ENCODE measurements at places on chromosomes 6 and 20.

DNA sequence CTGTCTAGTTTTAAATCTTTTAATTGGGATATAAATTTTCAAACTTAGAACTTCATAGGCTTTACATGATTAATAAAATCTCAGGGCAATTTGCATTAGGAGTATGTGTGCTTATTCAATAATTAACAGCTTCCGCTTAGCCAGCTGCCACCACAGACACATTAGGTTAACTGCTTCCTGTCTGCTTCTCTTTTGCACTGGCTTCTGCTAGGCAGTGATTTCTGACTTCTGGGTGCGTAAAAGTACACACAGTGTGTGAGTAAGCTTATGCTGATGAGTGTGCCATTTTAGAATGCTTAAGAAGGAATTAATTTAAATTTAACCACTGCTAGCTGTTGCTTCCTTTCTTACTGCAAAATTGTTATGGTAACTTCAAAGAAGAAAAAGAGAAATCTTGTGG, 73.9 kb downstream of the F13A1 start:
- no peak for DNase-seq

- DNase-seq, result no peak
Measured at GRCh38 chr6:165439928-165440554, 130.6 kb upstream of the C6orf118 start.

GRCh38 chr20:58650181-58650775, 805 bp upstream of the STX16 start:
- peak; percentile 24 for DNase-seq

GRCh38 chr6:87897013-87897412, 150.6 kb upstream of the SPACA1 start:
- DNase-seq, result no peak

GRCh38 chr6:108751282-108751681, 96.9 kb upstream of the ARMC2 start:
- DNase-seq, result no peak

DNA sequence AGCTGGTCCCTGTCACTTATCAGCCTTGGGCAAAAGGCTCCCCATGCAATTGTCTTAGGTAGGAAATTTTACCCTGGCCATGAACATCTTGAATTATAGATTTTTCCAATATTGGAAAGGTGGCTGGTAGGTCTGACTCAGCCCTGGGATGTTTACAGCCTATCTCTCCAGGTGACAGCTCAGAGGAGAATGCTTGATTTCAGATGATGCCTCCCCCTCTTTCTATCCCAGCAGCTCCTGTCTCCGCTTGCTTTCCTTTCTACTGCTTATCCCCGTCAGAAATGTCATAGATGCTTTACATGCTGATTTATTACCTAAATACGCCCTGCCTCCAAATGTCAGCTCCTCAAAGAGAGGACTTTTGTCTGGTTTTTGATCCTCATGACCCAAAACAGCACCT, 109.6 kb downstream of the NFATC2 start:
- DNase-seq, result no peak

DNA sequence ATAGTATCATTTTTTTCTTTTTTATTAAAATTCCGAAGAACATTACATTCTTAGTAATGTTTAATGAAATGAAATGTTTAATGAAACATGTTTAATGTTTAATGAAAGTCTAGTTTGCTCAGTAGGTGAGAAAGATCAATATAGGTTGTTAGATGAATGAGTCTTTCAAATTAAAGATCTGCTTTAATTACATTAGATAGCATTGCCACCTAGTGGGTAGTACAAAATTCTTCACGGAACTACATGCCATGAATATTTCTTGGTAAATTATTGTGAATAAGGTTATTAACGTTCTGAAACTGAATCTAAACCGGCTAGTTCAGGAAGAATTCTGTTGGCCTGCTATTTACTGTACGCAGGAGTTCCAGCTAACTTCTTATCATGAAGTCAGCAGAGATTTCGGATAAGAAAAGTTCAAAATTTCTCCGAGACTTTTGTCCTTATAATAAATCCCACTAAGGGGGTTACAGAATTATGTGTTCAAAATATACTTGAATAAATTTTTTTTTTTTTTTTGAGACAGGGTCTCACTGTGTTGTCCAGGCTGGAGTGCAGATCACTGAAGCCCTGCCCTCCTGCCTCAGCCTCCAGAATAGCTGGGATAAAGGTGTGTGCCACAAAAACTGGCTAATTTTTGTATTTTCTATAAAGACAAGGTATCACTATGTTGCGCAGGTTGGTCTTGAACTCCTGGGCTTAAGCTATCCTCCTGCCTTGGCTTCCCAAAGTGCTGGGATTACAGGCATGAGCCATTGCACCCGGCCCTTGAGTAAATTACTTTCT, 7.9 kb upstream of the GMNN start:
- DNase-seq, result peak; percentile 46

- no peak for DNase-seq
Measured at GRCh38 chr6:114167583-114168576, 174.9 kb downstream of the HS3ST5 start.

GRCh38 chr6:106417572-106418147, 57.1 kb downstream of the CRYBG1 start:
- no peak for DNase-seq

DNA sequence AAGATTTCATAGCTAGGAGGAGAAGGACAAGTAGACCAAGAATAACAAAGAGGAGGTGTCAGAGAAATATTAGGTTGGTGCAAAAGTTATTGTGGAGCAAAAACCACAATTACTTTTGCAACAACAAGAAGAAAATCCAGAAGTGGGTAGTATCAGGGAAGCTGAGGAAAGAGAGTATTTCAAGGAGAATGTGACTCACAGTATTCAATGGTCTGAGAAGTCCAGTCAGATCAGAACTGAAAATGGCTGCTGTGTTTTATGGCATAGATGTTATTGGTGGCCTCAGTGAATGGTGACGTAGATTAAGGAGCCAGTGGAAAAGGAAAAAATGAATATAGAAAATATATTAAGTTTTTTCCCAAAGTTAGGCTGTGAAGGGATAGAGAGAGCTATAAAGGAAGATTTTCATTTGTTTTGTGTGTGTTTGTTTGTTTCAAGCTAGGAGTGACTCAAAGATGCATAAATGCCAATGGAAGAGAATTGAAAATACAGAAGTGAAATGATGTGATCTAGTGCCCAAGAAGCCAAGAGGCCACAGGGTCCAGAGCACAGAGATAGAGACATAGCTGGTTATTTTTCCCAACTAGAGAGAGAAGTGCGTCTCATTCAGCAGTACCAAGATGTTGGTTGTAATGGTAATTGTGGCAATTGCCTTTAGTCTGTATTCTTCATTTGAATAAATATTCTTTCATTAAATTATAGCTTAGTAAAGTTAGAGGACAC, 112.8 kb downstream of the ADTRP start:
- DNase-seq, result no peak

DNA sequence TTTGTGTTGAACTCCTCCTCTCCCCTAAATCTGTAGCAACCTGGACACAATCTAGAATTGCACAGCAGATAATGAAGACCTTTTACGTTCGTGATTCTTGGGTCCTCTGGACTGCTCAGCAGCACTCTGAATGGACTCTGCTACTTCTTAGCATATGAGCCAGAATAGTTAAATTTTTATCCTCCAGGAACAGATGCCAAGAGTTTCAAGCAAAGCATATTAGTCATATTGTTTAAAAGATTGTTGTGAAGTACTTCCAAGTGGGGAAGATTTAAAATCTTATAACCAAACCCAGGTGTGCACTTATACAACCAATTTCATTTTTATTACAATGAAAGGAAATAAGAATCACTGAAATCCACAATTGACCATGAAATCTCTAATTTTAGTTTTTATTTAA, 118.9 kb upstream of the EXOC2 start:
- DNase-seq, result no peak

DNA sequence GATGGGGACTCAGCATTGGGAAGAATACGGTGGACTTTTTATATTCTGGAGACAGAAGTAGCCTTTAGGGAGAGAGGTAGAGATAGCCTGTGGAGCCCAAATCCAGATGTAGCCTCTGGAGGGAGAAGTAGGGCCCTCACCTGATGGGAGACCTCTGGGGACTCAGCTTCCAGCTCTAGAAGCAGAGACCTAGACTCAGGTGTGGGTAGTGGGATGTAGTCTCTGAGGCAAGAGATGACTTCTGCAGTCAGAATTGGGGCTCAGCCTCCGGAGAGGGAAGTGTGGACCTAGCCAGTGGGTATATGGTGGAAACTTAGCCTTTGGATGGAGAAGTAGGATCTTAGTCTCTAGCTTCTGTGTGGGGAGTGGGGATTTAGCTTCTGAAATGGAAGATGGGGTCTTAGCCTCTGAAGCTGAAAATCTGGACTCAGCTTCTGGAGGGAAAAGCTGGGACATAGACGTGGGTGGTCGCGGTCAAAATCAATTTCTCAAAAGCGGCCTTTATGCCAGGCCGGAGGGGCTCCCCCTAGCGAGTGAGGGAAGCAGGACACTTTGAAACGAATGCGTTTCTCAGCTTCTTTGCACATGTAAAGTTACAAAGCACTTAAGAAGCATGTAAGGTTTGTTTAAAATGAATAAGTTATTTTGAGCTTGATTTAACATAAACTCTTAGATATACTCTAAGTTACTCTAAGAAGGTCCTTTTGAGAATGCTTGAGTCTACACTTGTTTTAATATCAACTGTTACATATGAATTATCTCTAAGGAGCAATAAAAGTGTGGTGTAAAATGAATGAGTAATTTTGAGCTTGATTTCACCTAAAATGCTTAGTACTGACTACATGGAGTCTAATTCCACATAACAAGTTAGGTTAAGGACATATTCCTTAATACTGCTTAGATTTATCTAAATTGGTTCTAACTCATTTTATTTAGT, 12.9 kb upstream of the ZNF343 start:
- peak; percentile 67 for DNase-seq

DNA sequence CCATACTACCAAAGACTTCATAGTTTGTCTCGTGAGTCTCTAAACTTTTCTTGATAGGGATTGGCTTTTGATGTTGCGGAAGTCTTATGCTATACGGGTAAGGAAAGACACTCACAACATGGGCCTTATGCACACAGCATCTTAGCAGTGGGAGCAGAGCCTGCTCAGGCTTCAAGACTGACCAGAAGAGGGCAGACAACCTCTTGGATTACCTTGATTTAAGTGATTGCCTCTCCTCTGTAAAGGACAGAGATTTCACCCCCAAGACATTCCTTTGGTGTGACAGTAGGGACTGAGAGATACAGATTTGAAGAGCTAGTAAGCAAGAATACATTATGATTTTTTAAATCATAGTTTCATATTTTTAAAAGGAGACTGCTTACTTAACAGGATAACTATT, 71.0 kb upstream of the SAMD3 start:
- DNase-seq, result peak; percentile 35

DNA sequence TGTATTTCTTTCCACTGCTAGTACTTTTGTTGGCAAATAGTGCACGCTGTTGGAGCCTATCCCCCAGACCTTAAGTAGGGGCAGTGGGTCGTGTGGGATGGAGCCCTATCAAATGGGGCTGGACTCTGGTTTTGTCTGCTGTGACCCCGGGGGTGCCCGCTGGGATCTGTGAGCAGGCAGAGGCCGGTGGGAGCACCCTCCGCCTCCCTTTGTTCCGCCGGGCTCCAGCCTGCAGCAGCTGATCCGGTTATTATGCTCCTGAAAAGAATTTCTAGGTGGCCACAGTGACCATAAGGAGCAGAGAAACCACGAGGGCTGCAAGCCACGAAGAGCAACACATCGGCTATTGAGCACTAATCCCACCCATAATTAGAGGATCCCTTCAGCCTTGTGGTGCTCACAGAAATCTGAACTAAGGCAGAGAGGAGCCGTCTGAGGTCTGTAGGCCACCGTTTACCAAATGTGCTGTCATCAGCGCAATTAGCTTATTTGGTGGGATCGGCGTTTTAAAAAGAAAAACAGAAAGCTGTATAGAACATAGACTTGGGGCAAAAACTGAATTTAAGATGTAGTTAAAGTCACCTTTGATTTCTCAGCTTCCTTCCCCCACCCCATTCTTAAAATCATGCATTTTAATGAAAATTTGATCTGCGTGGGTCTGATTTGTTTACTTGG, 598.3 kb upstream of the JAG1 start:
- DNase-seq, result no peak

DNA sequence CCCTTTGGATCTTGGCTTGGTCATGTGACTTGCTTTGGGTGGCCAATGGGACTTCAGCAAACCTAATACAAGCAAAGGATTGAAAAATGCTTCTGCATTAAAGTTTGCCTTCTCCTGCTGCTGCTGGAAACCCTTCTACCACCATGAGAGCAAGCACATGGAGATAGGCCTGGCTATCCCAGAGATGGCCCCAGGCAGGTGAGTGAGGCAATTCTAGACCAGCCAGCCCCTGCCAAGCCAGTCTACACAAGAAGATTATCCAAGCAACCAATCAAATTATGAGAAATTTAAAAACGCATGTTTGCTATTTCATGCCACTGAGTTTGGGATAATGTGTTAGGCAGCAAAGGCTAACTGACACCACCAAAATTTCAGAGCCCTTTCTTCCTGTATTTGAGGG, 274.3 kb downstream of the TFAP2C start:
- no peak for DNase-seq

DNA sequence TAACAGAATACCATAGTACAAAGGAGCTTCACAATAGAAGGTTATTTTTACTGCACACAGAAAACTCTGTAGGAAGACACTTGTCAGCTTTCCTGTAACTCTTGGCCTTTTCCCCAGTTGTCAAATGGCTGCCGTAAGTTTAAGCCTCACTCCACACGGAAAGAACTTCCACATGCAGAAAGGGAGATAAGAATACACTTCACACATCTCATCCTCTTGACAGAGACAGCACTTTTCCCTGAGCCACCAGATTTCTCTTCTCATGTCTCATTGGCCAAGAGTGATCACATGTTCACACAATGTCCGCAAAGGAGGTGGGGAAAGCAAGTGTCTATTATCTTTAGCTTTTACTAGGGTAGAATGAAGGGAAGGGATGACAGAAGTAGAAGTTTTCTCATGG, 540.7 kb downstream of the HAO1 start:
- no peak for DNase-seq

GRCh38 chr6:27667016-27667656, 194.2 kb upstream of the ZNF184 start:
- DNase-seq, result no peak

Data from CD4-positive, alpha-beta T cell treated with Interleukin-4 for 4 hours (primary cell).